ENCODE measurements at places on chromosomes 7 and 10.

GRCh38 chr10:1529806-1530413, 207.4 kb downstream of the ADARB2 start:
- no peak for DNase-seq

DNA sequence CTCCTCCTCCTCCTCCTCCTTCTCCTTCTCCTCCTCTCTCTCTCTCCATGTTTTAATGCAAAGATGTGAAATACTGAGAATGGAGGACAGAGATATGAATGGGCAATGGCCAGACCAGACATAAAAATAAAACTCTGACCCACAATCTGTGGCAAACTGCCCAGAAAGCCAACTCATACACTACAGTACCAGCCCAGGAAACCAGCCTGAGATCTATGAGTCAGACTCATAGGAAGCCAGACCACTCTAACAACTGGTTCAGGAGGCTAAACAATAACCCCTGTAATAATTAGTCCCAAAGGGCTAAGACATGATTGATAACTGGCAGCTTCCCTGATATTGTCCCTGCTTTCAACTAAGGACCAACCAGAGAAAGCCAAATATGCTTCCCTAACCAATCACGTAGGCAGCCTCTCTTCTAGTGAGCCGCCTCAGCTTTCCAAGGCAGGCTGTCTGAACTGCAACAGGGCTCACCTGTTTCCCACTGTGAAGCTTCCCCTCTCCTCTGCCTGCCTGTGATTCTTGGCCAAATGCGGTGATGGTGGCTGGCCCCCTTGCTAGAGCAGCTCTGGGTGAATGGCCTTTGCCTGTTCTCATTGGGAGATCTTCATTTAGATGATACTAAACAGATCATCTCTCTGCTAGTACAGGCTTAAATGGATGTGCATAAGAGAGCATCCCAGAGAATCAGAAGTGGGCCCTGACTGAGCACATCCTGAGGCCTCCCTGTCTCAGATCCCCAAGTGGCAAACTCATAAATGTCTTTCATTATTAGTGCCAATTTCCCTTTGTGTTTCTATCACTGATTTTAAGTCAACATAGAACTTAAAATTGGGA, 817.6 kb downstream of the TNS3 start:
- no peak for DNase-seq

DNA sequence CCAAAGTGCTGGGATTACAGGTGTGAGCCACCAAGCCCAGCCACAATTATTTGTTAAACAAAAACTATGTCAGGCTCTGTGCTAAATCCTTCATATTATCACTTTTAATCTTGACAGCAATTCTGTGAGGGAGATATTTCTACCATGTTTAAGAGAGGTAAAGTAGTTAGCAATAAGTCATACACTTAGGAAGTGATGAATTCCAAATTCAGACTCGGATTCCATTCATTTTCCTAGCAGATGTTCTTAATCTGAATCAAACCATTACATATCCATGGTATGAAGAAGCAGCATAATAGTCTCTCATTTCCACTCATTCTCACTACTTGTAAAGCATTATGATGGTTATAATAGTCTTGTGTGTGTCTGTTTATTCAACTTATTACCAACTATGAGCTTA, 2.9 kb upstream of the CD36 start:
- DNase-seq: no peak

DNA sequence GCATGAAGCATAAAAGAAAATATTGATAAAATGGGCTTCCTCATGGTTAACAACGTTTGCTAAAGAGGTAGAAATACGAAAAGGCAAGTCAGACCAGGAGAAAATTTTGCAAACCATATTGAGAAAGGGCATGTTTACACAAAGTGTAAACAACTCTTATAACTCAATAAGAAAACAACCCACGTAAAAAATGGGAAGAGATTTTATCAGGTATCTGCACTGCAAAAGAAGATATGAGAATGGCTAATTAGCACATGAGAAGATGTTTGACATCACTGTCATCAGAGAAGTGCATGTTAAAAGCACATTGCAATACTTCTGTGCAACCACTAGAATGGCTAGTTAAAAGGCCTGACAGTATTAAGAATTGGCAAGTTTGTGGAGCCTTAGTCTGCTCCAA, 99.5 kb downstream of the VPS50 start:
- no peak for DNase-seq

GRCh38 chr7:12481722-12482121, 78.1 kb upstream of the VWDE start:
- DNase-seq: no peak

DNA sequence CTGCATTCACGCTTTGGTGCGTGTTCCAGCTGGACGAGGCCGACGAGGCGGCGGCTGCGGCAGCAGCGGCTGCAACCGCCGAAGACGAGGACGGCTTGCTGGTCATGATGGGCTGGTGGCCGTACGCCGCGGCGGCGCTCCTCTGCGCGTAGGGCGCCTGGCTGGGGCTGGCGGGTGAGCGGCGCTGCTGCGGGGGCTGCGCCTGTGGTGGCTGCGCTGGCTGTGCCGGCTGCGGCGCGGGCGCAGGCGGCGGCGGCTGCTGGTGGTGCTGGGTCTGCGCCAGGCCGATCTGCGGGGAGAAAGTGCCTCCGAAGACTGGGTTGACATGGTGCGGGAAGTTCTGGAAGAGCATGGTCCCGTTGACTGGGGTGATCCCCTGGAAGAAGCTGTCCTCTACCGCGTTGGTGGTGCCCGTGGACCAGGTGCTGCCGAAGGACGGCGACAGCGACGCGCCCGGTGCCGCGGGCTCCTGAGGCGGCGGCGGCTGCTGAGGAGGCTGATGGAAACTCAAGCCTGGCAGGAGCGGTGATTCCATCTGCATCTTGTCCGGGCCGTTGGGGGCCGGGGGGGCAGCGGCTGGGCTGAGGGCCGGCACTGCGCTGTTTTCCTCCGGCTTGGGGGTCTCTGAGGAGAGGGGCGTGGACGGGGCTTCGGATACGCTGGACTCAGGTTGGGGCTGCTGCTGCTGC, 51.1 kb downstream of the CPEB3 start:
- peak; percentile 18 for DNase-seq

DNA sequence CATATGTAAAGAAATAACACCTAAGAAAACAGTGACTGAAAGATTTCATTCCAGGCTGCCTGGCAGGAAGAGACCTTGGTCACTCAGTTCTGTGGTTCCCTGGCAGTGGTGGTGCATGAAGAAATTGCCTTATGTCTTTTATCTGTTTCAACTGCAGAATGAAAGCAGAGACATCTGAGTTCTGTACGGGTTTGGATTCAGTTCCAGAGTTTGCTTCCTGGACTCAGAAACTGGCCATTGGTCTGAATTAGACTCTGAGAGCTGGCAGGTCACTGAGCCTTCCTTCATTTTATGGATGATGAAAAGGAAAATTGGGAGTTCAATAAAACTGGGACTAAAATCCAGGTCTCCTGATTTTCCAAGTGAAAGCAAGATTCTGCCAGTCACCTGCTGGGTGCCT, 428.9 kb upstream of the AUTS2 start:
- DNase-seq: no peak

DNA sequence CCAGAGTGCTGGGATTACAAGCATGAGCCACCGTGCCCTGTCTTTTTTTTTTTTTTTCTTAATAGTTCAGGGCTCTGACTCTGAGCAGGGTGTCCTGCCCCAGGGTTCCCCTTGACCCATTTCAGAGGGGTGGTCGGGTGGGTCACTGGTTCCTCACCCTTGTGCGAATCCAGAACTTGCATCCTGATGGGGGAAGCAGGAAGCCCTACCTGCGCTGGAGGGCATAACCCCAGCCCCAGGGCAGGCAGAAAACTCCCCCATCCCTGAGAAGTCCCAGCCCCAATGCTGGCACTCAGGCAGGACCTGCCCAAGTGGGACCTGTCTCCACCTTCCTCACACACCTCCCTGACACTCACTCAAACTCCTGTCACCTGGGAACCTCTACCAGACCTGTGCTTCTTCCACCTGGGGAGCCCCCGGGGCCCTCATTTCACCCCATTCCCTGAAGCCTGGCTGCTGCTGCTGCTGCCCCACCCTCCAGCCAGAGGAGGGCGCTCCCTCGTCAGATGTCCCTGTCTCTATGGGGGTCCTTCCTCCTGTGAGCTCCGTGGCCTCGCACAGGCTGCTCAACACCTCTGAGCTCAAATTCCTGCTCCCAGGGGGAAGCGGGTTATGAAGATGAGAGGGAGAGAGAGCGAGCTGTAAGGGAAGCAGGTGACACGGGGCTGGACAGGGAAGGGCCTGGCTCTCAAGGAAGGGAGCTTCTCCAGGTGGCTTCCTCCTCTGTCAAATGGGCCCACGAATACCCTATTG, 15.1 kb upstream of the ZNF273 start:
- DNase-seq: peak; percentile 27

GRCh38 chr10:24603333-24603732, 120.4 kb downstream of the ARHGAP21 start:
- DNase-seq: no peak

DNA sequence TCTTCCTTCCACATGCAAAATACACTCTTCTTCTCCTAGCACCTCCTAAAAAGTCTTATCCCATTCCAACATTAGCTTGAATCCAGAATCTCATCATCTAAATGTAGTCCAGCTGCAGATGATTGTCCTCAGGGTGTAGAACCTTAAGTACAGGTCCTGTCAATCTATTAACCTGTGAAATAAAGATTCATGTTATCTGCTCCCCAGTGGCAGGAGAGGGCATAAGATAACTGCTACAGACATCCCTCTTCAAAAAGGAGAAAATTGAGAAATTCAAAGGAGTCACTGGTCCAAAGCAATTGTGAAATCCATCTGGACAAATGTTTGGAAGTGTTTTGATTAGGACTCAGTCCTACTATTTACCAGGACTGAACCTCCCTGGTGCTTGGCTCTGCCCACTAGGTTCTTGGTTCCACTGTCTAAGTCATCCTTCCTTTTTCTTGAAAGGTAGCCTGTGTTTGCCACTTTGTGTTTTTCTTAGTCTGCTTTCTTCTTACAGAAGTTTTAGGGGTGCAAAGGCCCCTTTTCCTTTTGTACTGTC, 96.2 kb downstream of the ADD3 start:
- DNase-seq: no peak

GRCh38 chr10:9877978-9878377, 1139.7 kb upstream of the CELF2 start:
- no peak for DNase-seq

DNA sequence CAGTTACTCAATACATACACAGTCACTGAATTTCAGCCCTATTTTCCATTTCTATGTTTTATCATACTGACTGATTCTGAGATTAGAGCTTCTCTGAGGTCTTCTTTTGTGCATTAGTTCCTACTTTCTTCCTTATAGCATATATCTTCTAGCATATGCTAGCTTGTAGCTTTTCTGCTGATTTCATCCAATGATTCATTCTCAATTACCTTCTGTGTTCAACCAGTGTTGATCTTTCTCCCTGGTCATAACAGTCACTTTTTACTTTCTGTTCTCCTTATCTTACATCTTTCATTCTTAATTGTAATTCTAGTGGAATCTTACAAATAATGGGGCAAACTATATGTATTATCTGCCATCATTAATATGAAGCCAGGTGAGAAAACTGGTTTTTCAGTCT, 159.5 kb upstream of the HGF start:
- no peak for DNase-seq

DNA sequence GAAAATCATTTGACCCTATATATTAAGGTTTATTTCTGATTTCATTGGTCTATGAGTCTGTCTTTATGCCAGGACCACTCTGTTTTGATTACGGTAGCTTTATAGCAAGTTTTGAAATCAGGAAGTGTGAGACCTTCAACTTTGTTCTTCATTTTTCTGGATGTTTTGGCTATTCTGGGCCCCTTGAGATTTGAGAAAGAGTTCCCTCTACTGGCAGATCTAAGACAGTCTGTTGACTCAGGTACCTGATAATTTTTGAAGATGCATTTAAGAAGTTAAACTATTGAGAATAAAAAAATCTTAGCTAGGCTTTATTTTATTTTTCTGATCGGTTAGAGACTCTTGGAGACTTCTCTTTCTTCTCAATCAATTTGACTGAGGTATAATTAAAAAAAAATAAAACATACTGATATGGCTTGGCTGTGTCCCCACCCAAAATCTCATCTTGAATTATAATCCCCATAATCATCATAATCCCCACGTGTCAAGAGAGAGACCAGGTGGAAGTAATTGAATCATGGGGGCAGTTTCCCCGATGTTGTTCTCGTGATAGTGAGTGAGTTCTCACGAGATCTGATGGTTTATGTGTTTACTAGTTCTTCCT, 209.2 kb downstream of the SNX10 start:
- no peak for DNase-seq

DNA sequence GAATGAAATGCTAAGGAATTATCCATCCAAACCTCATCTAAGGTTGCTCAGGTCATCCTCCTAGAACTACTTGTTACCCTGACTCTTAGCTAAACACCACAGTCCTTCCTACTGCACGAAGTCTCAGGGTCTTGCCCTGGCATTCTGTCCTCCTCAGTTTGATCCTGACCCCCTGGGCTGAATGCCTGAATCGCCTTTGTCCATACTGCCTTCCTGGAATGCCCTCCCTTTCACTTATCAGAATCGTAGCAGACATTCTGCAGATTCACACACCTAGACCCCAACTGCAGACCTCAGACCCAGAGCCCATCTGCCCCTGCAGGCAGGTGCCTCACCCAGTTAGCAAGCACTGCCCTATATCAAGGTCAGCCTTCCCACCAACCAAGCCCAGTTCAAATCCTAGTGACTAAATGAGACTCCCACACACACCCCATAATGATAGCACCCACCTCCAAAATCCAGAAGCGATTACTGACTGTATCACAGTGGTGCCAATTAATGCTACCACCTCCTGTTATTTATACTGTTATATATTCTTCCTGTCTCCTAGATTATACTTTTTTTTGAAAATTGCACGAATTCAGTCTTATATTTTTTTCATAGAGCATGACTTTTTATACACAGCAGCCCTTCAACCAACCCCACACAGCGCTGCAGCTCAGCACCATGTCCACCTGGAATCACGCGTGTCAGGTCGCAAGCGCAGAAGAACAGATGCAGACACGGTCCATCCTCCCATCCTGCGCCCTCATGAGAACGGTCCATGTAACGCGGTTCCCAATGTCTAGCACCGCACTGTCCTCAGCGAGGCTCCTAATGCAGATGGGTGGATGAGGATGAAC, 3.7 kb downstream of the PARD3 start:
- DNase-seq: no peak

Data from stimulated activated CD4-positive, alpha-beta T cell treated with anti-CD3 and anti-CD28 coated beads, Interleukin-4, amount 100 ng/mL, for 4 hours (primary cell).